Stimulated activated CD8-positive, alpha-beta memory T cell treated with anti-CD3 and anti-CD28 coated beads, Interleukin-15, amount 100 ng/mL, for 4 hours (primary cell): ENCODE measurements at places on chromosomes 2 and 18.

GRCh38 chr2:152730591-152731333, 12.3 kb downstream of the ARL6IP6 start:
- DNase-seq = peak; percentile 12

- DNase-seq = no peak
Measured at GRCh38 chr2:189526241-189526640, 54.3 kb downstream of the SLC40A1 start.

DNA sequence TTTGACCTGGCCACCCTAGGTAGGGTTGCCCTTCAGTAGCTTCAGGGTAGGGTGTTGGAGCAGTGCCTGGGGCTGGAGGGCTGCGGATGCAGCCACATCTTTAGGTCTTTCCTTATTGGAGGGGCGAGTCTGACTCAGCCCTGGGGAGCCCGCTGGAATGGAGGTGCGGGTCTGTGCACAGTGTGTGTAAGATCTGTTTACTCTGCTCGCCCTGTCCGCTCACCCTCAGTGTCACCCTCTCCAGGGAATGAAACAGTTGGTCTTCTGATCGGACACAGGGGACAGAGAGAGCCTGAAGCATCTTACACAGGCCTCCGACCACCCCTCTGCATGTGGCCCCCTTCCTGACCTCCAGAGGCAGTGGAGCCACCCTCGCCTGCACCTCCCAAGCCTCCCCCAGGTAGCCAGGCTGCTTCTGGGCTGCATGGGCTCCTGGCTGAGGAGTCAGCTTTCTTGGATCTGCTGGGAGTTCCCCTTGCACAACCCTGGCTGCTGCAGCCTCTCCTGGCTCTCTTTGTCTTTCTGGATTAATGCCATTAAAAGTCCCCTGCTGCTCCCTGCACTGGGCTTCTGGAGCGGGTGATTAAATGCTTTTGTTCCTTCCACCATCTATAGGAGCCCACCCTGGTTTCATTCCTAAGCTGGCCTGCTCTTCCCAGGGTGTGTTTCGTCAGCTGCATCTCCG, 82.6 kb downstream of the ASB1 start:
- DNase-seq = no peak

- DNase-seq = no peak
Measured at GRCh38 chr2:231807020-231807419, 20.8 kb downstream of the COPS7B start.

- no peak for DNase-seq
Measured at GRCh38 chr2:141814150-141814549, 316.7 kb downstream of the LRP1B start.

DNA sequence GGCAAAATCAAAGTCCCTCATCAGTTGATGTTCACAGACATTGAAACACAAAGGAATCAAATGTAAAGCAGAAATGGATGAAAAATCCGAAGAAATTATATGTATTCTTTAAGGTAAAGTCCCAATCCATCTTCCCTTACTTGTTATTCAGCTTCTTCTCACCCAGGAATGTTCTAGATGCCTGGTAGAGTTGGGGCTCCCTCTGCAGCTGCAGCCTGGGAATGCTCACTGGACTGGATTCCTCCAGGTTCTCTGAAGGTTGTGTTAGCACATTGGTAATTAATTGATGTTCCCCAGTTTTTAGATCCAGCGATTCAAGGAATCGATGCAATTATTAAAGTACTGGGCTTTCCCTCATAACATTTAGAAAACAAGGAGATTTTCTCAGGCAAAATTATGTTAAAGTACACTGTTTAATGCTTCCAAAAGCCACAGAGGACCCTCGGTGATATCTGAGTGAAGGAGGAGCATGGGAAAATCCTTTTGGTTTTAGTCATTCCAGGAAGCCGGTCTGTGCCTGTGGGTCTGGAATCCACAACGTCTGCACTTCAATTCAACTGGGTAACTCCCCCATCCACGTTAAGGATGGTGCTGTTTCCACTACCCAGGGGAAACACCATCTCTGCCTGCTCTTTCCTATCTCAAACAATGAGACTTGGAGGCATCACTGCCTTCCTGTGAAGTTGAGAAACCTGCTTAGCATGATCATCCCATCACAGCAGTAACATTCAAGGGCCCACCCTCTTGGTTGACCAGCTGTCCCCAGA, 22.0 kb downstream of the NTSR2 start:
- no peak for DNase-seq

- DNase-seq = no peak
Measured at GRCh38 chr2:32011485-32011960, 715 bp upstream of the MEMO1 start.

GRCh38 chr2:121960251-121960650, 204.8 kb downstream of the TSN start:
- DNase-seq = no peak

GRCh38 chr18:36947820-36948348, 119.0 kb downstream of the KIAA1328 start:
- no peak for DNase-seq

DNA sequence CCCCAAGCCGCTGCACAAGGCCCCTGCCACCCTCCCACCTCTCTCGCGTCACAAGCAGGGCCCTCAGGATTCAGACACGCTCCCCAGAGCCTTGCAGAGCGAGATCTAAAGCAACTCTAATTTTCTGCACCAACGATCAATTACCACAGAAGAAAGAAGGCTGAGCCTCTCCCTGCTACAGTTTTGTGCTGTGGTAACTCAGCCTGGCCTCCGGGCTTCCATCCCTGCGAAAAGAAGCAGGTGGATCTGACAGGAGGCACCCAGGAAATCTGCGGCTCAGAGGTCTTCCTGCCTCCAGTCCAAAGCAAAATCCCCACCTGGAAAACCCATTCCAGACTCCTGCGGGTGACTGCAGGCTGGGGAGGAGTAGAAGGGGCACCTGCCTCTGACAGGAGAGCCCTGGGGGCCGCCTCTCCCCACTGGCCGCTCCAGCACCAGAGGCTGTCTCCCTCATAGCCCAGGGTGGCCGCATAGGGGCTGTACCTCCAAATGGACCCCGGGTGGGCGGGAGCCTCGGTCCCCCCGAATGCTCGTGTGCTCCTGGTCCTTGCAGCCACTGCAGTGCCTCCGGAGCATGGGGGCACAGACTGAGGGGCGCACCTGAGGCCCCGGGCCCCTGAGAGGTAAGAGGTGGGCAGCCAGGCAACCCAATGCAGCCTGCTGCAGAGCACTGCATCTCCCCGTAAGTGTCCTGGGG, 31.0 kb downstream of the PXDN start:
- DNase-seq = no peak
